Epithelial cell of proximal tubule (primary cell): ENCODE measurements at places on chromosomes 7 and 10. TPM values are rescaled to one million over a fixed set of nuclear protein-coding genes. Genes with fewer than 3 reads are reported as not detected.

- no peak for DNase-seq
These were observed 48.3 kb downstream of the TMEM270 start for GRCh38 chr7:73909051-73909941.

GRCh38 chr10:54869022-54869421, 68.0 kb upstream of the PCDH15 start:
- DNase-seq = peak; percentile 7

NME8 gene
- not detected in 2 replicates for total RNA-seq

ACHE gene
- 0.51 and 3.3 TPM in 2 replicates for total RNA-seq

DNA sequence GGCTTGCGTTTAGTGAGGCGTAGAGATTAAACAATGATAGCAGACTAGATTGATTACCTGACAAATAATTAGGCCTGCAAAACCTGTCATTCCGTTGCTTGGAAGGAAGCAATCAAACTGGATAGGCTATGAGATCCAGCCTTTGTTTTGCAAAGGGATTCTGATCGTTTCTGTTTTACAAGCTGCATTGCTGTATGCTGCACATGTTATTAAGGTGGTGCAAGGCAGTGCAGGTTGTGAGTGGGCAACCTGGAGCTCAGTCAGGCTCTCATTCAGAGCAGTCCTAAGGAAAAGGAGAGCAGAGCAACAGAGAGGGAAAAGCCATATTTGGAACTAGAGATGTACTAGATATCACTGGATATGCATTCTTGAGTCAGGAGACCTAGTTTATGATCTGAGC, 6.9 kb upstream of the NOBOX start:
- DNase-seq = no peak

- DNase-seq = peak; percentile 94
These were observed 391.4 kb downstream of the NRG3 start for GRCh38 chr10:82266438-82266837.

- DNase-seq = no peak
These were observed 12.7 kb upstream of the DMTF1 start for GRCh38 chr7:87139514-87139913.

DNA sequence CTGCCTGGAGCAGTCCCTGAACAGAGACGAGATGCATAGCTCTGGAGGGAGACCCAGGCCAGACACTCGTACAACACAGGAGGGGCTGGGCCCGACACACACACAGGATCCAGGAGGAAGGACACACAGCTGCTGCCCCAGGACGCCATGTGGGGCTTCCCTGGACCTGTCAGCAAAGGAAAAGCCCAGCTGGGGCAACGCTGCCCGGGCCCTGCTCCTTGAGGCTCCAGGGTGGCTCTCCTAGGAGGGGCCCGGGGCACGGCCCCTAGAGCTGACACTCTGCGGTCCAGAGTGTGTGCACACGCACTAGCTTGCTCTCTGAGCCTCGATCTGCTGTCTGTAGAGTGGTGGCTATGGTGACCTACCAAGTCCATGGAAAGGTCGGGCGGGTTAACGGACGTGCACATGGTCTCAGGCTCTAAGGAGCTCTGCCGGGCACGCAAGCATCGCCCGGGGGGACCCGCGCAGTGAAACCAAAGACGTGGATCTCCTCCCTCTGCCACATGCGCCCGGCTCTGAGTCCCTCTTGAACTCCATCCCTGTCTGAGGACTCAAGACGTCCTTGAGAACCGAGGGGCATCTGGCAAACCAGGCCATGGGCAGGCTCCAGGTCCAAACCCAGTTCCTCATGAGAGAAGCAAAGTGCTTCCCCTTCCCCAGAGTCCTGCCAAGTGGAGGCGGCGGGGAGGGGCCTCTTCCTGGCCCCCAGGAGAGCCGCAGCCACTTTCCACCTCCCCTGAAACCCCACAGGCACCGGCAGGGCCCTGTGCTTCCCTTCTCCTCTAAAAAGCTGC, 279.0 kb downstream of the ELFN1 start:
- DNase-seq = no peak

- no peak for DNase-seq
These were observed 198.5 kb downstream of the PAXIP1 start for GRCh38 chr7:154804449-154804848.

- DNase-seq = no peak
These were observed 990.3 kb upstream of the ZNF722 start for GRCh38 chr7:63008366-63008765.

DNA sequence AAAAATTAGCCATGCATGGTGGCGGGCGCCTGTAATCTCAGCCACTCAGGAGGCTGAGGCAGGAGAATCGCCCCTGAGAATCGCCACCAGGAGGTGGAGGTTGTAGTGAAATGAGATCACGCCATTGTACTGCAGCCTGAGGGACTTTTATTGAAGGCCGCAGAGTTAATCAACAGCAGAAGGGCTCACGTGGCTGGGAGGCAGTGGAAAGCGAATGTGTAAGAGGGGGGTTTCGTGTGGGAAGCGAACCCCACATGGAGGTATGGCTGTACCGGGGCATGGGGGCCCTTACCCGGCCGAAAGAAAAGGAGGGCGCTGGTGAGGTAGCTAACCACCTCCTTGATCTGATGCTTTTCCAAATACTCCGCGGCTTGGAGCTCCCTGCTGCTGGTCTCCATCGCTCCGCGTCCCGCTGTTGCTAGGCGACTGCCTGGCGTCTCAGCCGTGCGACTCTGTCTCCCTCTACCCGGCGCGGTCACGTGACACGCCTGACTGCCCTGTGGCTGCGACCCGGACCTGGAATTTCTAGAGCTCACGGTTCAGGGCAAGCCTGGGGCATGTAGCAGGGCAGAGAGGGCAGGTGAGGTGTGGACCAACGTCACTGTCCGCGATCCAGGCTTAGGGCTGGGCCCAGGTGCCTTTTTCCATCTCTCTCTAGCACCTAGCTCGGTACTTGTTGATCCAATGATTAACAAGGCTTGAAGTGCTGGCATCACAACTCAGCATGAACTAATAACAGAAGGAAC, at the start of gene EFCAB10:
EFCAB10 (minus strand) TSS at position 428 of the 746 bp plus-strand sequence; CDS start at position 398, 30 bp downstream.
- DNase-seq = peak; percentile 72

STOX1 gene
- 0.23 and 1.2 TPM in 2 replicates for total RNA-seq

DNA sequence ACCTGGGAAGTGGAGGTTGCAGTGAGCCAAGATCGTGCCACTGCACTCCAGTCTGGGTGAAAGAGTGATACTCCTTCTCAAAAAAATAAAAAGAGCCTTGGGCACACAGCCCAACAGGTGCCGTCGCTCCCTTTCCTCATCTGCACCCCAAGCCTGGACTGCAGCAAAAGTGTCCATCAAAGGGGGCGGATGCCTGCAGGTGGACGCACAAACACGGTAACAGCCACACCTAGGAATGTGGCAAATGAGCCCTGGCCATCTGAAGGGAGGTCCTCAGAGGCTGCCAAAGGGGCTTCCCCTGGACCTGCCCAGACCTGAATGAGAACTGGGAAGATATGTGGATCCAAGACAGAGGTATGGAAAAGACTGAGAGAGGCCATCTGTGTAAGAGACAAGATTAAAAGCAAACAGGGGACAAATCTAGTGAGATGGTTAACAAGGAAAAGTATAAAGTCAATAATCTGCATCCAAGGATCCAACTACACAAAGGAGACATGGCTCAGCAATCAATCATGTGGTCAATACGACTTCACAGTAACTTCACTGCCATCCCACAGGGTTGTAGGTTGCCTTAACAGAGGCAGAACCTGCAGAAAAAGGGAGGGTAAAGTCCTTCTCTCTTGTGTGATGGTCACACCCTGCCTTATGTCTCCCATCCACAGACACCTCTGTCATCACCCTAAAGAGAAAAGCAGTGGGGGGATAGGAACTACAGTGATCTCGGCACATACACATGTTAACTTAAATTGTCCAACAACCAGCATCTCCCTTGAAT, 25.4 kb downstream of the DRGX start:
- DNase-seq = no peak

SLK gene
- total RNA-seq = 25.8 and 30.4 TPM in 2 replicates

DNA sequence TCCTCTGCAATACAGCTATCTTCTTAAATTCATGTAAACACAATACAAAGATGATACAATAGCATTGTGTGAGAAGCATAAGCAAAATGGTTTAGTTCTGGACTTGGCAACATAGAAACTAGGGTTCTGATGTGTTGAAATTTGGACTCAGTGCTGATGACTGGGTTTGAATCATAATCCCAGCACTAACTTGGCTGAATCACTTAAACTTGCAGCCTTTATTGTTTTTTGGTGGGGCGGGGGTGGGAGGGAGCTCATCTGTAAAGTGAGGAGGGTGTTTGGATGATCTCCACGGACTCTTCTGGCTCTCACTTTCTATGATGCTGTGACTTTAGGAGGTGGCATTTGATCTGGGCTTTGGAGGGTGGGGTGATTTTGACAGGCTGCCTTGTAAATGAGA, 158.2 kb downstream of the WNT2 start:
- DNase-seq = no peak

- no peak for DNase-seq
These were observed 11.8 kb upstream of the CAMK2G start for GRCh38 chr10:73886085-73886529.

GRCh38 chr7:27262121-27262520, 19.5 kb downstream of the EVX1 start:
- DNase-seq = no peak

DNA sequence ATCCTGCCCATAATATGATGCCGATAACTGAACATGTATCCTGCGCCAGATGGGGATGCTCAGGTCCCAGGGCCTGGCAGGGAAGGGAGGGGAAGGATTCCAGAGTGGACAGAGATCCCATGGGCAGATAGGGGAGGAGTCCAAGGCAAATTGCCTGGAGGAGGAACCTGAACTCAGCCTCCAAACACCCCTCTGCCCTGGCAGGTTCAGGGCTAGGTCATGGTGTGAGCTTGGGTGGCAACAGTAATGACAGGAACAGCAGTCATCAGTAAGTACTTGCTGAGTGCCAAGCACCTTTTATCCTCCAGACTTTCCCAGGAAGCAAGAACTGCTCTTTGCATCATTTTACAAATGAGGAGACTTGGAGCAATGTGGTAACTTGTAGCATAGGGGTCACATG, 3.8 kb upstream of the PALD1 start:
- DNase-seq = no peak

PKD1L1 gene
- total RNA-seq = under 0.01 TPM in 1 of 2 replicates, not detected in the other

SCIN gene
- 5.1 and 6.3 TPM in 2 replicates for total RNA-seq

CRHR2 gene
- not detected in 2 replicates for total RNA-seq

GRCh38 chr10:63976538-63976937, 455.3 kb downstream of the REEP3 start:
- no peak for DNase-seq

SGMS1 gene
- 25.2 and 40.2 TPM in 2 replicates for total RNA-seq

DNA sequence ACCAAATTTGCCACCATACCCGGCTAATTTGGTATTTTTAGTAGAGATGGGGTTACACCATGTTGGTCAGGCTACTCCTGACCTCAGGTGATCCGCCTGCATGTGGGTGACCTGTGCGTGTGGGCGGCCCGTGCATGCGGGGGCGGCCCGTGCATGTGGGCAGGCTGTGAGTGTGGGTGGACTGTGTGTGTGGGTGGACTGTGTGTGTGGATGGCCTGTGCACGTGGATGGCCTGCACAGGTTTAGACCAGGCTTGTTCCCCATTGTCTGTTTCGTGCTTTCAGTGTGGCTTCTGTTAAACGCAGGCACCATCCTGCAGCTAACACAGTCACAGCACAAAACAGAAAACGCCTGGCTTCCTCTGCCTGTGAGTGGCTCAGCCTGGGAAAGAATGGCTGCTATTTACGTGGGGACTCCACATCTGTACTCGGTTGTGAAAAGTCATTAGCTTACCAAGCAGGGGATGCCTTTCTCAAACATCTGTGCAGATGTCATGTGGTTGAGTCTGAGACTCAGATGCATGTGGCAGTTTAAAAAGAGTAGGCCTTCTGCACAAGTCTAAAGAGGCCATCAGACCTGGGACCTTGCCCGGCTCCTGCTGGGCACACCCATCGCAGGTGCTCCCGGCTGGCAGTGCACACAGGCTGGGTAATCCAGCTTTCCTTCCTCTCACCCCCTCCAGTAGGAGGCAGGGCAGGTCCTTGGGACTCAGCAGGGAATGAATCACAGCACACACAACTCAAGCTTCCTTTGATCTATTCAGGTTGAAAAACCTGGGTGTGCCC, 91.6 kb downstream of the COBL start:
- DNase-seq = peak; percentile 15
